Muscle of leg (tissue), 16 donors: ENCODE measurements at places on chromosomes 2 and 18. TPM values are rescaled to one million over a fixed set of nuclear protein-coding genes. Genes with fewer than 3 reads are reported as not detected.
A peak's percentile ranks its signal among the peaks of the same experiment; 100 is the strongest.

Gene BCL11A
- 12.2 TPM for polyA plus RNA-seq

Gene POMC
- polyA plus RNA-seq = 6.8 TPM

Gene HTR2B
- 0.06 TPM for polyA plus RNA-seq

Gene NRP2
- 27.9 TPM for polyA plus RNA-seq

Gene GKN1
- polyA plus RNA-seq = not detected

Gene AP1S3
- 0.87 TPM for polyA plus RNA-seq

Gene AQP12B
- polyA plus RNA-seq = 0.27 TPM

Gene KLF7
- polyA plus RNA-seq = 8.7 TPM

Gene GBX2
- not detected for polyA plus RNA-seq

Gene PLA2R1
- 1.7 TPM for polyA plus RNA-seq

Gene ARHGAP25
- polyA plus RNA-seq = 3.1 TPM

GRCh38 chr2:2717406-2717805, 386.3 kb upstream of the MYT1L start:
- DNase-seq = no peak

DNA sequence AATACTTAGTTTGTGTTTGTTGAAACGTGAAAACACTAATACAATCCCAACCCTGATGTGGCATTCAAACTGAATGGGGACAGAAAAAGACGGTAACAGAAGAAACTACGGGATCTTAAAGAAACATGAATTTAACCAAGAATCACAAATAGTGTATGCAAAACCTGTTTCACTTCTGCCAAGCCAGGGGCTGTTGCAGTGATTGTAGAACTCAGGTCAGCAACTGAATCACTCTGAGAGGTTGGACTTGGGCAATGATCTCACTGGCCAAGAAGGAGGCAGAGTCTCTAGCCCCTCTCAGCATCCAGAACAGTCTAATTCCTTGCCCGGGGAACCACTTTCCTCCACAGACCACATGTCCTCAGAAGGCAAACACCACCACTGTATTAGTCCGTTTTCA, 54.9 kb upstream of the CRIM1 start:
- DNase-seq = no peak

GRCh38 chr2:30155889-30156658, 9.3 kb downstream of the YPEL5 start:
- no peak for DNase-seq

- no peak for DNase-seq
These were observed 10.8 kb downstream of the AGFG1 start for GRCh38 chr2:227482638-227483340.

DNA sequence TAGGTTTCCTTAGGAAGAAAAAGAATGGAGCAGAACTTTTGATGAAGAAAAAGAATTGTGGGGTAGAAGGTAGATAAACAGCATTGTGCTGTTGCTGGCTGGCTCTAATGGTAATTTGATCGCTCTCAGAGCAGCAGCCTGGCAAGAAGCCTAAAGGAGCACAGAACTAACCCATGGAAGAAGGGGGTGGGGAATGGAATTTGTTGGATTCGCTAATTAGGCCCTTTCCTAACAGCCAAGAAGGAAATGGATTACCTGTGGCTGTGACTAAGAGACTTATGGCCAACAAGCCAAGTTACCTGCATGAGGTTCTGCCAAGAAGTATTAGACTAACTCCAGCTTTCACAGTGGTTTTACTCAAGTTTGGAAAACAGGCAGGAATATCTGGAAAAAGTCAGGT, 210.6 kb downstream of the IKZF2 start:
- peak; percentile 51 for DNase-seq

DNA sequence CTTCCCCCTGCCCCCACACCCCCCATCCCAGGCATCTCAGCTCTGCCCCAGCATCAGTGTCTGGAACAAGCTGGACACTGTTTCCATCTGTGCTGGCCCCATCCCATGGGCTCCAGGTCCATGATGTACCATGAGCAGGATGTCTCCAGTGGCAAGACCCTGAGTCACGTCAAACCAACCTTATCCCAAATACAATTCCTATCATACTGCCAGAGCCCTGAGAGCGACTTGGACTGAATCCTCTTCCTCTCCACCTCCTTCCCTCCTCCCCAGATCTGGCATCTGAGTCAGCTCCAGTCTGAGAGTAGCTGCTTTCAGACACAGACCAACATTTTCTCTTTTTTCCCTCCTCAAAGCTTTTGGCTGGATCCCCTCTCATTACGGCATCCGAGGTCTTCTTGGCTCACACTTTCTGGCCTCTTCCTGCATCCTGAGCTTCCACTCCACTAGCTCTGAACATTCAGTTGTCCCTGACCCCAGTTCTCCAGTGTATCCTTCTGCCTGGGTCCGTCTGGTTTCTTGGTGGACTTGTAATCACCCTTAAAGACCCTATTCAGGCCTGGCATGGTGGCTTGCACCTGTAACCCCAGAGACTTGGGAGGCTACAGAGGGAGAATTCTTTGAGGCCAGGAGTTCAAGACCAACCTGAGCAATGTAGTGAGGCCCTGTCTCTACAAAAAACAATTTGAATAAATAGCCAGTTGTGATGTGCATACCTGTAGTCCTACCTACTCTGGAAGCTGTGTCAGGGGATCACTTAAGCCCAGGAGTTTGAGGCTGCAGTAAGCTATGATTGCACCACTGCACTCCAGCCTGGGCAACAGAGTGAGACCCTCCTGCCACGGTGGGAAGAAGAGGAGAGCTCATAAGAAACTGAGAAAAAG, 68.3 kb downstream of the ACKR3 start:
- peak; percentile 17 for DNase-seq

DNA sequence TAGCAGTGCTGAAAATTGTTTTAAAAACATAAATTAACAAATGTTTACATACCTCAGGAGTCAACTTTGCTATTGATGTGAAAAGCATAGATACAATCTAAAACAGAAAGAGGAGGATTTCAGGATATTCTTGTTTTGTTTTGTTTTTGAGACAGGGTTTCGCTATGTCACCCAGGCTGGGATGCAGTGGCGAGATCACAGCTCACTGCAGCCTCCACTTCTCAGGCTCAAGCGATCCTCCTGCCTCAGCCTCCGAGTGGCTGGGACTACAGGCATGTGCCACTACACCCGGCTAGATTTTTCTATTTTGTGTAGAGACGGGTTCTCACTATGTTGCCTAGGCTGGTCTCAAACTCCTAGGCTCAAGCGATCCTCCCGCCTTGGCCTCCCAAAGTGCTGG, 60.6 kb downstream of the C2orf74 start:
- no peak for DNase-seq

GRCh38 chr2:100969998-100970397, 32.1 kb upstream of the RPL31 start:
- no peak for DNase-seq

DNA sequence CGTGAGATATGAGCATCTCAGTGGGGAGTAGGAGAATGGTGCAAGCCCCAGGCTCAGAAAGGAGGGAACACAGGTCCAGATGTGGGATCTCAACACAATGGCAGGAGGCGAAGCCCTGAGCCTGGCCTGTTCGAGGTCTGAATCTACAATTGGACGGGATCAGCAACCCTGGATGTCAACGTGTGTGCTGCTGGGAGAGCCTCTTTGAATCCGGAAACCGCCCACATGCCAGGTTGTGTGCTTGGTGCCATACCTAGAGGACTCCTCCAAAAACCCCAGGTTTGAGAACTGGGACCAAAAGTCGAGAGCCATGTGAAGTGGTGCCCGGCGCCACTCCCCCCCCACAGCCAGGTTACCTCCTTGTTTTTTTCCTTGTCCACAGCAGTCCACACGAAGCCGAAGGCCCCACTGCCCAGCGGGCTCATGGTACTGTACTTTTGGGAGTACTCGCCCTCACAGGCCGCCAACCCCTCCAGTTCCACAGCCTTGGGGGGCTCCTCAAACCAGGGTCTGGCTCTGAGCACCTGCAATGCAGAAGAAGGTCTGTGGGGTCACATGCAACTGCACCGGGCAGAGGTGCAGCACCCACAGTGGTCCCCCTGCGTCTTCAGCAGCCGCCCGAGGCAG, 20.4 kb upstream of the MTERF4 start:
- DNase-seq = no peak

GRCh38 chr2:71646028-71646427, 192.7 kb downstream of the DYSF start:
- peak; percentile 72 for DNase-seq

DNA sequence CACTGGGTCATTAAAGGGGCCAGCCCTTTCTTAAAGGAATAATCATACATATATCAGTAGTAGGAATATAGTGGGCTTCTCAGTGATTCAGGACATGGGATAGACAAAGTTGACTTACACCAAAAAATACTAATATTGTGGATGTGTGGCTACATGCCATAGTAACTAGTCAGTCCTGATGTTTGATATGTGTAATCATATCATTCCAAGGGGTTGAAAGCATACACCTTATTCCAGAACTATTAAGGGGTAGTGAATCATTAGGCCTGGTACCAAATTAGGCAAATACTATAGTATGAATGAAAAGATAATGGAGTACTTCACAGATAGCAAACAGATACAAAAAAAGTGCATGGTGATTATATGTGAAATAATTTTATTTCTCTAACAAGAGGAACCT, 814.9 kb upstream of the NRXN1 start:
- no peak for DNase-seq

DNA sequence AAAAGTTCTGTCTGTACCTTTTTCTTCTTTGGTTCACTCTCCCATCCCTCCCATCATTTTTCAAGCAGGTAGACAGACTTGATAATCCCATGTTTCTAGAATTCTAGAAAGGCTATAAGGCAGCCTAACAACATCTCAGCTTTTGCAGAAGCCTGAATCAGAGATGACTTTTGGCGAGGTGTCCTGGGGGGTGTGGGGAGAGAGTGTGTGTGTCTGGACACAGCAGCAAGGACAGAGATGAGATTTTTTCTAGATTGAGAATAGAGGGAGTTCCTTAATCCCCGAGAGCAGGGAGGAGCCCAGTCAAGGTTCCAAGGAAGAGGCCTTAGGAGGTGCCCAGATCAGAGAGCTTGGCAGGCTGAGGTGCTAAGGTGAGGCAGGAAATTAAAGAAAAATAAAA, 22.0 kb upstream of the LAPTM4A start:
- peak; percentile 77 for DNase-seq

- no peak for DNase-seq
These were observed 9.9 kb downstream of the PLA2R1 start for GRCh38 chr2:160052531-160052930.

- DNase-seq = no peak
These were observed 283.4 kb upstream of the FBXO11 start for GRCh38 chr2:48189552-48190228.

DNA sequence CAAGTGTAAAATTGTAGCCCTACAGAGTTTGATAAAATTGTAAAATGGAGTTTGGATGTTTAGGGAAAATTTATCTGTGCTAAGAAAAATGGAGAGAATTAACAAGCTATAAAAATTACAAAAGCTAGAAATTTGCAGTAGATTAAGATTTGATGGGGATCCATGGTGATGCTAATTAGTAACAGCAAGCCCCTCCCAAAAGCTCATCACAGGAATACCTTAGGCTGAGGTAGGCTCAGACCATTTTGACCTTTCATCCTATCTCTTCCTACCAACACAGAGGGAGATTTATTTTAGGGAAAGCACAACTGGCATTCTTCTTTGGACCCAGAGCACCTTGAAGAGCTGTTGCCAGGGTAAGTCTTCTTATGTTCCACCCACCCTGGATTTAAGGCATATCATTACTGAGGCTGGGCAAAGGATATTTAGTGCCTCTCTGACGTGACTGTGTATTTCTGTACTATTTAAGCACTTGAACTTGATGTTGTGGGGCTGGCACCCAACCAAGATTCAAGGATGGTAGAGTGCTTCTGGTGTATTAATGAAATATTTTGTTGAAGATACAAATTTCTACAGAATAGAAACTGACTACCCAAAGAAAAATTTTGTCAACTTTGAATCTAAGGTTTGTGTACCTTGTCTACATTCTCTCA, 70.8 kb upstream of the SLC39A10 start:
- DNase-seq = no peak

GRCh38 chr18:62044490-62045000, 142.3 kb downstream of the PIGN start:
- DNase-seq = peak; percentile 44

DNA sequence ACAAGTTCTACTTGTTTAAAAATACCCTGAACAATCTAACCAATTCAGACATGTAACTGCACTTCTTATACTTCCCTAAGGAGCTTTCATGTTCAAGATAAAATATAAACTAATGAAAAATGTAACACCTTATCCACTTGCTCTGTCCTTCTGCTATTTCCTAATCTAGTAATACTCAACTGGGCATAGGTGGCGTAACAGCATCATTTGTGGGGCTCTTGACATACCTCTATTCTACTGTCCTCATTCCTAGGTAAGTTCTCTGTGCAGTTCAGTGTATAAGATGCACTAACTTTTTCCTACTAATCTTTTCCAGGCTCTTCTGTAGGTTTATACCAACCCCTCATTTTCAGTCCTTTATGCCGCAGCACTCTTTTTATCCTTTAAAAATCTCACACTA, 36.7 kb downstream of the PRKD3 start:
- no peak for DNase-seq

GRCh38 chr2:238895891-238896600, 48.2 kb downstream of the TWIST2 start:
- peak; percentile 69 for DNase-seq

GRCh38 chr18:24212939-24213338, 74.1 kb downstream of the CABYR start:
- DNase-seq = no peak

DNA sequence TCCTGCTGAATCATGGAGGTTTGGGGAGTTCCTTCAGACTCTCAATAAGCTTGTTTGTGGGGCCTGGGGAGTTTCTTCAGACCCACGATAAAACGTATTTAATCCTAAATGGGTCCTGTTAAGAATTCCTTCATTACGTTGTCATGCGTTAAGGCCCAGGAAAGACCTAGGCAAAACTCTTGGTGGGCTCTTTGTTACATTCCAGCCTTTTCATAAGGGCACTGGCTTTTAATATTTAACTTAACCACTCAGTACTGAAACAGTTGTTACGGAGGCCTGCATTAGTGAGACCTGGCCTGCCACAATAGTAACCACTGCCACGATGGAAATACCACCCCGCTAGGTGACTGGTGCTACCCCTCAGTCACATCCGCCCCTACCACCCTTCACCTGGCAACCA, 17.5 kb upstream of the BIN1 start:
- no peak for DNase-seq

DNA sequence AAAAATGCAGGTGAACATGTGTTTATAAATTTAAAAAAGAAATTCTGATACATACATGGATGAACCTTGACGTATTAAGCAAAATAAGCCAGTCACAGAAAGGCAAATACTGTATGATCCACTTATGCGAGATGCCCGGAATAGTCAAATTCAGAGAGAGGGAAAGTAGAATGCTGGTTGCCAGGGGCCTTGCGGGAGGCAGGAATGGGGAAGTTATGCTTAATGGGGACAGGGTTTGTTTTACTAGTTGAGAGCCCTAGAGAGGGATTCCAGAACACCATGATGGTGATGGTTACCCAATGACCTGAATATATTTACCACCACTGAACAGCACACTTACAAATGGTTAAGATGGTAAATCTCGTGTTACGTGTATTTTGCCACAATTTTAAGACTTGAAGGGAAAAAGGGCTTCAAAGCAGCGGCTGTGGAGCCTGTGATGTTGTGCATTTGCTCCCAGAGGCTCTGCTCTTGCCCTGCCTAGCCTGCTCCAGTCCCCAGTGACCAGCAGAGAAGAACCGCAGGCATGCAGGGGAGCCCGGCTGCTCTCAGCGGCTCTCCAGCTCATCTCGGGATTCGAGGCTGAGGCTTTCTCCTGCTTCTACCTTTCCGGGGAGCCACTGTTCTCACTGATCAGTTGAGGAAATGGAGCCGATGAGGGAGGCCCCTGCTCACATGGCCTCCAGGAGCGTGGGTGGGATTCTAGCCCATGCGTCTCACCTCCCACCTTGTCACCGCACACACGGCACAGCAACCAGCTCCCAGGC, 51.7 kb upstream of the TFCP2L1 start:
- DNase-seq = no peak

GRCh38 chr18:47883771-47884413, 46.6 kb downstream of the SMAD2 start:
- peak; percentile 7 for DNase-seq
